ENCODE measurements at places on chromosomes 11 and 22. TPM values are rescaled to one million over a fixed set of nuclear protein-coding genes. Genes with fewer than 3 reads are reported as not detected.

- DNase-seq = no peak
These were observed 328.0 kb downstream of the MN1 start for GRCh38 chr22:27473533-27473932.

DNA sequence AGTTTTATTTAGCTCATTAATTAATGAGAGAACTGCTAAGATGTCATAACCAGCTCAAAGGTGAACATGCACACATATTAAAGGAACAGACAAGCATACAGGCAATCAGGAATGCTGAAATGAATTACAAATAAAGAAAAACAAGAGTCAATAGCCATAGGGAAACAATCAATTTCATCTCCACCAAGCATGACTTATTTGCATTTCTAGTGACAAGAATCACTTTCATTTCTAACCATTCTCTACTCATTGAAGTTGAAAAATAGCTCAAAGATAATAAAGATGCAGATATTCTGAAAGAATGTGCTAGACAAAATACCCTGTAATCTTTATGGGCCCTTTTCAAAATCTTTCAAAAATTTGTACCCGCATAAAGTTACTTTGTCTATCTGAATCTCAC, 23.2 kb downstream of the ISX start:
- DNase-seq = no peak

DNA sequence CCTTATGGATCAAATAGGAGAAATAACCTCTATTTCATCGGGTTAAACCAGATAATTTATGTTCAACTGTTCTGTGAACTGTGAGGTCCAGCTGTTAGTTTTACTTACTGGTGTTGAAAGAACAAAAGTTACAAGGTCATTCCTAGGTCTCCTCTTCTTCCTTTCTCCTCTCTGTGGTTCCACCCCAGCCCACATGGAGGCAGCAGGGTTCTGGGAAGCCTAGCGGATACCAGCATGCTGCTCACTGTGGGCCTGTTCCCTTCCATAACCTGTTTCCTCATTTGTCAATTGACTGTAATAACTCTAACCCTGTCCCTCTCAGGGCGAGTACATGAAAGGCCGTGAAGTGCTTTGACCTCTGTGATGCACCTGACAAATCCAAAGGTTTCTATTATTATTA, 27.8 kb downstream of the RELT start:
- DNase-seq = peak; percentile 68

DNA sequence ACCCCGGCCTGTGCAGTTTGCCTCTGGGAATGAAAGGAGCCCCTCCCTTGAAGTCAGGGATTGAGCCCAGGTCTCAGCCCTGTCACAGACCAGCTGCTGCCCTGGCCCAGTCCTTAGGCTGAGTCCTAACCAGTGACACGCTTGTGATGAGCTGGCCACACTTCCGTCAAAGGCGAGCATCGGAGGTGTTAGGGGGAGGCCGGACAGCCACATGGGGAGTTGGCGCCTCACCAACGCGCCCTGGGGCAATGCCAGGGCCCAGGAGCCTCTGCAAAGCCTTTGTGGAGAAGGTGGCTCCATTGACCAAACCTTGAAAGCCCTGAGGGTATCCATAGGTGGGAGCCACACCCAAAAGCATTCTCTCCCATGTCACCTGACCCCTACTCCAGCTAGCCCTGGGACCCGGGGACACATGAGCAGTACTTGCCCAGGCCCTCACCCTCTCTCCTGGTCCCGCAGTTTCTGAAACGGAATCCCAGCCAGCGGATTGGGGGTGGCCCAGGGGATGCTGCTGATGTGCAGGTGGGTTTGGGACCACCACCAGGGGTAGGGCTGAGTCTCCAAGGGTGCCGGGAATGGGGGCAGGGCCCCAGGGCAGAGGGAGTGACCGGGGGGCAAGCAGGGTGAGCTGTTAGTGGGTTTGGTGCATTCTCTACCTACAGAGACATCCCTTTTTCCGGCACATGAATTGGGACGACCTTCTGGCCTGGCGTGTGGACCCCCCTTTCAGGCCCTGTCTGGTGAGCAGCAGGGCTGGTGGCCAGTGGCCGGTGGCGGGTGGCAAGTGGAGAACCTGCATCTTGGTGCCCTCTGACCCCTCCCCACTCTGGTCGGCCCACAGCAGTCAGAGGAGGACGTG, 3.7 kb downstream of the PTPRCAP start:
- DNase-seq = no peak

DNA sequence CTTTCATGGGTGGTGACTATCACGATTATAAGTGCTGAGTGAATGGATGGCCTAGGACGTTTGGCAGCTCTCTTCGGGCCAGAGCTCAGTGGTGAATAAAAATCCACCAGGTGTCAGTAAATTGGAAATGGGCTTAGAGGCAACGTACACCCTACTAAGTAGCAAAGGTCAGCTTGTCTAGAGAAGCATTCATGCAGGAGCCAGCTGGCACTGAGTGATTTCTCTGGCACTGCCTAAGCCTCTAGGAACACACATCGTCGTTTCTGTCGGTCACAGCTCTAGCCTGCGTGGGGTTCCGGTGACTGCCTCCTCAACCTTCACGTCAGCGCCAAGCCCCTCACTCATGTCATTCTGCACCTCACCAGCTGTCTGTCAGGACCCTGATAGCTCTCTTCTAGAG, 192.4 kb upstream of the NTM start:
- DNase-seq = no peak

DNA sequence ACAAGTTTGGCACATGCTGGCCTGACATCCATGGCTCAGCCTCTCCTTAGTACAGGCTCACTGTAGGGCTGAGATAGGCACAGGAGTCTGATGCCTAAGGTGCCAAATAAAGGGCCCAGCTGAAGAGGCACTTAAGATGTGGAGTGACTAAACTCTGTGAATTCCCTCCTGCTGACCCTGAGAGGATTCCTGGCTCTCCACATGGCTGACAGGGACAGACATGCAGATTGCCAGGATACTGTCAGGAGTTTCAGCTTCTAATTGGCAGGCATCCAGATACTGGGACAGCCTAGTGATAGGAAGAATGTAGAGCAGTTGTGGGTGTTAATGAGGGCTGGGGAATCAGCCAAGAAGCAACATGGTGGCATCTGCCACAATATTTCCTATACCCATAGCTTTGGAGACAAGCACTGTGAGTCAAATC, 558.7 kb downstream of the INSC start:
- no peak for DNase-seq

DNA sequence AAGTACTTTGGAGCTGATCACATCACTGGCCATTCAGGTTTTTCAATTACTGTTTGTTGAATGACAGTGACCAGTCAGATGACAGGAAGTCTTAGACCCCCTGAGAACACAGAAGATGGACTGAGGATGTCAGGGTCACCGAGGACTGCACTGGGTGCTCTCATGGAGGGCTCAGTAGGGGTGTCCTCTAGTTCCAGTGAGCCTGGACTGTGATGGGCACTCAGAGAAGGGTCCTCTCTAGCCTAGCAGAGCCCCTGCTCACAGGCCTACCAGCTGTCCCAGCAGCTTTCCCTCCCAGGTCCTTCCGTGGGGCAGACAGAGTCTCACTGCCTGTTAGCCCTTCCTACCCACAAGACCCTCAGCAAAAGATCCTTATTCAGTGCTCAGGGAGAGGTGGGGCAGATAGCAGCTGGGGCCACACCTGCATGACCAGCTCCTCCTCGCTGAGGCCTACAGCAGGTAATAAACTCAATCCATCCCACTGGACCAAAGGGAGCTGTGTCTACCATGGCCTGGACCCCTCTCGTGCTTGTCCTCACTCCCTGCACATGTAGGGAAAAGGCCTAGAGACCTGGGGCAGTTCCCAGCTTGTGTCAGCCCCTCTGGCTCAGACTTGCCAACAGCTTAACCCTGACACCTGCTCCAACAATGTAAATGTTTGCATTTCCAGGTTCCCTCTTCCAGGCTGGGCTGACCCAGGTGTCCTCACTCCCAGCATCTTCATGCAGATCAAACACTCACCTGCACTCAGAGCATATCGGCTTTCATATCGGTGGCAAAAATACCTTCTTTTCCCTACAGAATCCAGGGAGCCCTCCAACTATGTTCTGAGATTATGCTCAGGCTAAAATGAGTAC, 25.2 kb upstream of the VPREB1 start:
- no peak for DNase-seq

DNA sequence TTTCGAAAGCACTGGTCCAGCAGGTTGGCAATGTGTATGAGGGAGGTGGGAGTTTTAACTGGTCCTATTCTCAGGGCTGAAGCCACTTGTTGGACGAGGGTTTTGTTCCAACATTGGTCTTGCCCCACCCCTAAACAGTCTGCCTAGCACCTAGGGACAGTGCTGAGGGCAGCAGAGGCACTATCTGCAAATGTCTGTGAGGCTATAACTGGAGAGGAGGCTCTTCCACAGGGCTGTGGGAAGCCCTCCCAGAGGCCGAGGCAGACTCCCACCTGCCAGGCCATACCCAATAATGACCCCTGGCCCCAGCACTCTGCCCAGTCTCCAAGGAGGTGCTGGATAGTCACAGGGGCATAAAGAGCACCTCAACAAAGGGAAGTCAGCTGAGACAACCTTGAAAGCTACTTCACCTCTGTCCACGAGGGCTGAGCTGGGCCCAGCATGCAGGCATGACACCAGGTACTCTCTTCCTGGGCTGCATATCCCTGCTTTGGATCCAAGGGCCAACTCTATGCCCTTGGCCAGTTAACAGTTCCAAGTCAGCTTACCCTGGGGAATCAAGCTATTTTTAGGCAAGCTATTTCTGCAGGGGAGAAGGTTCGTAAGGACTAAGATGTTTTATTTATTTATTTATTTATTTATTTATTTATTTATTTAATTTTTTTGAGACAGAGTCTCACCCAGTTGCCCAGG, 40.2 kb upstream of the SLC25A1 start:
- no peak for DNase-seq

GRCh38 chr11:47869544-47870393, 21.6 kb upstream of the NUP160 start:
- peak; percentile 15 for DNase-seq

DNA sequence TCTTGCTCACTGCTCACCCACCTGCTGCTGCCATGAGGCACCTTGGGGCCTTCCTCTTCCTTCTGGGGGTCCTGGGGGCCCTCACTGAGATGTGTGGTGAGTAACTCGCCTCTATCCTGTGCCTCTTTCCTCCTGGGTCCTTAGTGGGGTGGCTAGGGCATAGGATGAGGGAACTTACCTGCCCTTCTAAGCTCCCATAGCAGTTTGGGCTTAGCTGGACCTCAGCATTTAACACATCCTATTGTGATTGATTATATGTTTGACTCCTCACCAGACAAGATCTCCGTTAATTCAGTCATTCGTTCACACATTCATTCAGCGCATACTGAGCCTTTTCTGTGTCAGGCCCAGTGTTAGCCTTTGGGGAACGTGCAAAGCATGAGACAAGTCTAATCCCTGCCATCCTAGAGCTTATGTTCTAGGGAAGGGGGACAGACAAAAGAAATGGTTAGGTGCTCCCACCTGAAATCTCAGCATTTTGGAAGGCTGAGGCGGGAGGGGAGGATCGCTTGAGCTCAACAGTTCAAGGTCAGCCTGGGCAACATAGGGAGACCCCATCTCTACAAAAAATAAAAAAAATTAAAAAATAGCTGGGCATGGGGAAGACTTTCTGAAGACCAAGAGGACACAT, 441 bp downstream of the TCN2 start:
- no peak for DNase-seq

- DNase-seq = no peak
These were observed 61.4 kb downstream of the SLC1A2 start for GRCh38 chr11:35357923-35358322.

- DNase-seq = no peak
These were observed 33.0 kb downstream of the DDX6 start for GRCh38 chr11:118757876-118758399.

DNA sequence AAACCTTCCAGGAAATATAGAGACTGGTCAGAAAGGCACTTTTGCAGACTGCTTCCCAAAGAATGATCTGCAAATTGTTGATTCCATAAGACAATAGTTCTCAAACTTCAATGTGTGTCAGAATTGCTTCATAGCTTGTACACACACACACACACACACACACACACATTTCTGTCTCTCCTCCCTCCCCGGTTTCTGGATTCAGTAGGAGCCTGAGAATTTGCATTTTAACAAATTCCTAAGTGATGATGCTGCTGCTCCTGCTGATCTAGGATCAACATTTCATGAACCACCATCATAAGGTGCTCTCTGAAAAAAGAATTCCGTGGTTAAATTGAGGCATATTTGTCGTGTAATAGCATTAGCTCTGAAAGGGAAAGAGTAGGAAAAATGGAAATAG, 35.3 kb upstream of the FZD4 start:
- peak; percentile 36 for DNase-seq

DNA sequence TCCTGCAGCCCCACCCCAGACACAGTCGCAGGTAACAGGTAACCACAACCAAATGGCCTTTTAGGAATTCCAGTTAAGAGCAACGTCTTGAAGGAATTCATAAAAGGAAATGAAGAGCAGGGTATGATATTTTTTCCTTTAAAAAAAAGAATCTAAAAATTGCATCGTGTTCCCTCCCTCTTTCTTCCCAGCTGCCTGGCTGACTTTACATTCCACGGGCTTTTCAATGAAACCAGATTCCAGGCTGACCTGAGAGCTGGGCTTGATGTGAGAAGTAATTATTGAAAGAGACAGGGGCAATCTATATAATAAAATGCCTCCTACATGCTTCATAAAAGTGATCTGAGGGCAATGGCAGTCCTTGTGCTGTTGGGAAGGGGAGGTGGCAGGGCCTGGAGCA, 57.3 kb upstream of the EIF3D start:
- no peak for DNase-seq

DNA sequence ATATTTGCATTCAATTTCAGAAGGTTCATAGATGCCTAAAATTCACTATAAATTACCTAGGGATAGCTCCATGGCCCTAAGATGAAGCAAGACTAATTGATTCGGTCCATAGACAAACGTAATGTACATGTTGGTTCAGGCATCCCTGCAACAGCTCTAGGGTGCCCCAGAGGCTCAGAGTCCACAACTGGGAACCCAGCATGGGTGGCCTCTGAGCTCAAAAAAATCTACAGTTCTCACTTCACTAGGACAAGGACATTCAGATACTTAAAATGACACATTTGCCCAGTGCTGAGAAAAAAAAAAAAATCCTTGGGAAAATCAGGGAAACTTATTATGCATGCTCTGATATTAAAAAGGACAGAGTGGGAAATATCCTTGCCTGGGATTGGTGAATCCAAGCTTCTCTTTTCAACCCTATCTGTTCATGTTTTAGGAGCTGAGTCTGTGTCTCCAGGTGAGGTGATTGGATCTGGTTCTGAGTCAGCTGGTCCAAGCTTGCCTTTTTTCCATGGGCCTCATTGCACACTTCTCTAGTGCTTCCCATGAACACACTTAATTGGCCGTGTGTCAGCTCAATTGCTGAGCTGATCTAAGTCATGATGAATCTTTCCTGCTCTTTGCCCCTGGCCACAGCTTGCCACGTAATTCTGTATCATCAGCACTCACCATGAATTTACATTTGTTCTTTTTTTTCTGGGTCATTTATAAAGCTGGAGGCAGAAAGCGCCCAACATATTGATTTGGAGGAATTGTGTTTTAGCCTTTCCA, 116.3 kb upstream of the RCN1 start:
- DNase-seq = no peak

- no peak for DNase-seq
These were observed 63.8 kb downstream of the ST14 start for GRCh38 chr11:130223291-130223971.

- no peak for DNase-seq
These were observed 22.9 kb upstream of the PDE2A start for GRCh38 chr11:72696866-72697700.

Gene SHISAL1
- total RNA-seq = under 0.01 TPM

Gene SF3A1
- 14.6 TPM for total RNA-seq

Gene XKR3
- total RNA-seq = not detected

Gene SAA1
- total RNA-seq = not detected

Gene PNPLA5
- not detected for total RNA-seq

Gene SLC17A6
- not detected for total RNA-seq

Gene GP1BB
- total RNA-seq = 2.6 TPM

Gene C11orf86
- not detected for total RNA-seq

Gene AGBL2
- 0.20 TPM for total RNA-seq

Gene EFCAB6
- 0.22 TPM for total RNA-seq

Gene CBLIF
- total RNA-seq = not detected

Data from lung microvascular endothelial cell (primary cell).